ENCODE measurements at places on chromosomes 12 and 14. TPM values are rescaled to one million over a fixed set of nuclear protein-coding genes. Genes with fewer than 3 reads are reported as not detected.
A peak's percentile ranks its signal among the peaks of the same experiment; 100 is the strongest.

The PRKAG1 gene
- polyA plus RNA-seq: 75.3 TPM

GRCh38 chr14:103638594-103638993 lies 9.6 kb downstream of the KLC1 start:
- no peak overlapping the region for H3K4me3 ChIP-seq
- H3K27ac ChIP-seq: no peak overlapping the region
- H3K36me3 ChIP-seq: no peaks in the 10 kb centered on the region
- no peaks in the 10 kb centered on the region for H3K27me3 ChIP-seq
- DNase-seq: no peak

GRCh38 chr12:52632656-52633055 lies 14.3 kb upstream of the KRT73 start:
- peak overlapping the region; percentile 43 for H3K27ac ChIP-seq
- no peaks in the 10 kb centered on the region for H3K36me3 ChIP-seq
- H3K4me3 ChIP-seq: peak overlapping the region; percentile 18
- peaks cover 7% of the 10 kb centered on the region for H3K27me3 ChIP-seq
- peaks cover 89% of the 10 kb centered on the region for H3K4me1 ChIP-seq
- no peak for DNase-seq

DNA sequence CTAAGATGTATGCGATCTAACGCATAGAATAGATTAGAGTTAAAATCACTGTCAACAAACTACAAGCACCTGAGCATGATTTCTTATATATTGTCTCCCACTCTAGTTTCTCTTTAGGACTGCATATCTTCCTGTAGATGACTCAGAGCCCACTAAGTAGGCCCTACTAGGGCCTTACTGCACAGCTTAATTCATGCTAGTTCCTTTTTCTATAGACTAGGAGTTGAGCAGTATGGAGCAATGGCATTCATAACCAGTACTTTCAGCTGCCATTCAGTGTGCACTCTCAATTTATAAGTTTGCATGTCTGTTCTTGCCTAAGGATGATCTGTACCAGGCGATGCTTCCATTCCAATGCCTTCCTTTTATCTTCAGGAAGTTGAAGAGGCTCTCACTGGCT lies 103.5 kb downstream of the METTL25 start:
- H3K4me3 ChIP-seq: no peak overlapping the region
- no peak for DNase-seq
